ENCODE measurements at places on chromosomes 2 and 18.

GRCh38 chr2:12607971-12608370 lies 108.8 kb upstream of the TRIB2 start:
- no peak for DNase-seq

DNA sequence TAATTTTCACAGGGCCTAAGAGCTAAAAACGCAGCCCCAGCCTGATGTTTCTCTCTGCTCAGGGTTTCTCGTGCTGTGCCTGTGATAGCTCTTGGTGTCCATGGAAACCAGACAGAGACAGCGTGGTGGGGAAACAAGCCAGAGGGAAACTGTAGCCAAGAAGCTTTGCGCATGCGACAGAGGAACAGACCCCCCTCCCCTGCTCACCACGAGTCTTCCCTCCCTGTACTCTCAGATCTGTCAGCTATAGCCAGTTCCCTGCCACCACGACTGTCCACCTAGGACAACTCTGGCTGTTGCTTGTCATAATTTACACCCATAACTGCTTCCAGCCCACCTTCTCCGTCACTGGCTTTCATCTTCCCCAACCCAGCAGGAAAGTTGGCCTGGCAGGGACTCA lies 13.2 kb upstream of the DNAJC27 start:
- DNase-seq: peak; percentile 91

DNA sequence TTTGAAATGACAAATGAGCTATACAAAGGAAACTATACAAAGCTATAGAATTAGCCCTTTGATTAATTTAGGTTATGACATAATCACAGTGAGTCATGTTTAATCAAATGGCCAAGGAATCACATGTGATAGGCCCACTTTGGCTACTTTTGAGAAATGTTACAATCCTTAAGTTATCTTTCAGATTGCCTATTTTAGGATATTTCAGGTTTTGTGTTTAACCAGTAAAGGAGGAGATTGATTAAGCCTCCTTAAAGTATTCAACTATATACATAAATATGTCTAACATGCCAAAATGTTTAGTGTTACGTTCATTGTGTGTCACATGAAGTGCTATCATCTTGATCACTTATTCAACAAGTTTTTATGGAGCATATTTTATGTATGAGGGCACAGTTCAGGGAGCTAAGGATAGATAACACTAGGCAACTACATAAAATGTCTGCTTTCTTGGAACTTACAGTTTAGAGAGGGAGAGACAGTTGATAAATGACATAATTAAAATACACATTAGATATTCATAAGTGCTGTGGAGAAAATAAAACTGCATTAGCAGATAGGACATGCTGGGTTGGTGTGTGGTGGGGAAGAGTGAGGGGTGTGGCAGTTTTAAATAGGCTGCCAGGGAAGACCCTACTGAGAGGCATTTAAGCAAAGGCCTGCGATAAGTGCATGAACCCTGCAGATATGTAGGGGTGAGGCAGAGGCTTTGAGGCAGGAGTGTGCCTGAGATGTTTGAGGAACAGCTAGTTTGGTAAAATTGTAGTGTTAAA lies 77.2 kb downstream of the LTBP1 start:
- DNase-seq: no peak

GRCh38 chr18:6327485-6327884 lies 87.2 kb downstream of the L3MBTL4 start:
- no peak for DNase-seq

GRCh38 chr2:134083548-134083947 lies 170.3 kb upstream of the MGAT5 start:
- no peak for DNase-seq

- no peak for DNase-seq
Measured at GRCh38 chr2:65019675-65020195, 30.5 kb downstream of the SLC1A4 start.

DNA sequence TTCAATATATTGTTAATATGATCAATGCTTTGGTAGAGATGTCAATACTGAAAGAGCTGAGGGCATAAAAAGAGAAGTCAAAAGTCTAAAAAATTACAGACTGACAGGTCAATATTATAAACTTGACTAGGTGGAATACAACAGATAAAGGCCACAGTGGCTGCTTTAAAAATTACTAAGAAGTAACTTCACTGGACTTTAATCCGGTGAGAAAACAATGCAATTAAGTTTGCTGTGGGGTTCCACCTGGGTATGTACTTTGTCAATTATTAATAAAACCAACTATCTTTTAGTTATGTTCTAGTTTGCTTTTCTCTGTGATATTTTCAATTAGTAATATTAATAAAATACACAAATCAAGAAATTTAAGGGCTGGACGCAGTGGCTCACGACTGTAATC lies 44.7 kb downstream of the RAPH1 start:
- DNase-seq: no peak

Measured in hindlimb muscle (tissue), 1 donor.